Iris pigment epithelial cell (primary cell): ENCODE measurements at places on chromosomes 16 and 17.

DNA sequence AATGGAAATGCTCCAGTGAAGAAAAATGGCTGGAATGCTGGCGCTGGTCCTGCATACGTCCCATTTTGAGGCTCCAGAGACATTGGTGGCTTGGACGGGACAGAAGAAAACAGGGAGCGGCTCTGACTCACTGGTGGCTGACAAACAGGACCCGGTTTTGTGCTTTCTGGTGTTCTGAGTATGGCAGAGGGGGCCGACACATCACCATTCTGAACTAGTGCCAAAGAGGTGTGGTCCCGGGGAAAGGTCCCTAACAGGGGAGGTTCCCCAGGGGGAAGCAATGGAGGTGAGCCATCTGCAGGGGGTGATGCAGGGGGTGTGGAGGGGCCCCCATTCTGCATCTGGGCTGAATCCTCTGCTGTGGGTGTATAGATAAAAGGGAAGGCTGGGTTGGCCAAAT is 8.3 kb downstream of the ANKRD40 start:
- no peak for DNase-seq

- no peak for DNase-seq
These were observed 3.2 kb downstream of the FOXC2 start for GRCh38 chr16:86569701-86570447.

DNA sequence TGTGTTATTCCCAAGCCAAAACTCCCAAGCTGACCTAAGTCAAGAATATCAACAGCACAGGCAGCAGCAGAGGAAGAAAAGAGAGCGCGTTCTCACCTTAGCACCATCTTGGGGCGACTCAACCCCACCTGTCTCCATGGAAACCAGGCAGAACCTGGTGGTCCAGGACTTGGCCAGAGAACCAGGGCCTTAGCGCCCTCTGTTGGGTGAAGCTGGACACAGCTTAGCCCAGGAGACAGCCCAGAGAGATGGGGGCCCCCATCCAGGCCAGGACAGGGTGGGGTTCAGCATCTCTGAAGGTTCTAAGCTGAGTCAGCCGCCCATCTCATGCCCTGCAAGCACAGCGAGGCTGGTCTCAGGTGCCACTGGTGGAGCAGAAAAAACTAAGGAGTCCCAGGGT is 60.1 kb upstream of the TMEM132E start:
- peak; percentile 6 for DNase-seq

DNA sequence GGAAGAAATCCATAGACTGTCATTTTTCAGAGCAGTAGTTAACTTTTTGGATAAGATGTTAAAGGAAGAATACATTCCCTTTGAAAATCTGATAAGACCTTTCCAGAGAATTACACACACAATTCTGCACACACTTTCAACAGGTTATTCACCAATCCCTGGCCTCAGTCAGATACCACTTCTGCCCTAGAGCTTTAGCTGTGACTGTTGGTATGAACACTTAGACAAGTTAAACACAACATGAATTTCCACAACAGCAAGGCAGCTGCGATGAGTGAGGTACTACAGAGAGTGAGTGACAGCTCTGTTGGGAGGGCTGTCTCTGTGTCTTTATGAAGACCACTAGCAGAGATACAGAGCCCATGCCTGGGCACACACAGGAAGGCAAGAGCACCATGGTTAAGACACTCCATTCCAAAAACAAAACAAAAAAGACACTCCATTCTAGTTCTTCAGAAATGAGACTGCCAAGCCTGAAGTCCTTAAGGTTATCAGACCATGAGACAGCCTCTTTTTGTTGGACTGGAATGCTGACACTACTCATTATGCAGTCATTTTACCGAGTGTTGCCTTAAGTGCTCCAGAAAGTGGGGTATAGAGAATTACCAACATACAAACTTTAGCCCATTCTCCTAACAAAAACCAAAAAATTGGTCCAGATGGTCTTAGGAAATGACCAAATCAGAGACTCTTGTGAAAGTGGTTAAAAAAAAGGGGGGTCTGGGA is 42.4 kb downstream of the TOM1L2 start:
- no peak for DNase-seq

- no peak for DNase-seq
These were observed 13.0 kb downstream of the SKAP1 start for GRCh38 chr17:48416971-48417370.
